Subcutaneous preadipocyte (primary cell): ENCODE measurements at places on chromosomes 6 and 20. TPM values are rescaled to one million over a fixed set of nuclear protein-coding genes. Genes with fewer than 3 reads are reported as not detected.

CD109 gene
- 79.4 and 100 TPM in 2 replicates for total RNA-seq

VSX1 gene
- not detected in 2 replicates for total RNA-seq

KCNK17 gene
- total RNA-seq: not detected in 2 replicates

HAO1 gene
- not detected in 2 replicates for total RNA-seq

MTCH1 gene
- 125 and 170 TPM in 2 replicates for total RNA-seq

ORC3 gene
- 29.4 and 34.2 TPM in 2 replicates for total RNA-seq

CALHM4 gene
- total RNA-seq: not detected in 2 replicates

SLC17A3 gene
- not detected in 2 replicates for total RNA-seq

LAMP5 gene
- under 0.01 TPM in 1 of 2 replicates, not detected in the other for total RNA-seq

TCP11 gene
- 0.37 and 0.59 TPM in 2 replicates for total RNA-seq

CST5 gene
- not detected in 2 replicates for total RNA-seq

IL17A gene
- not detected in 2 replicates for total RNA-seq
